ENCODE measurements at places on chromosomes 7 and 10.

GRCh38 chr10:89632824-89633223, 12.2 kb downstream of the PANK1 start:
- DNase-seq: no peak

- no peak for DNase-seq
Measured at GRCh38 chr7:17444151-17444550, 145.7 kb downstream of the AHR start.

DNA sequence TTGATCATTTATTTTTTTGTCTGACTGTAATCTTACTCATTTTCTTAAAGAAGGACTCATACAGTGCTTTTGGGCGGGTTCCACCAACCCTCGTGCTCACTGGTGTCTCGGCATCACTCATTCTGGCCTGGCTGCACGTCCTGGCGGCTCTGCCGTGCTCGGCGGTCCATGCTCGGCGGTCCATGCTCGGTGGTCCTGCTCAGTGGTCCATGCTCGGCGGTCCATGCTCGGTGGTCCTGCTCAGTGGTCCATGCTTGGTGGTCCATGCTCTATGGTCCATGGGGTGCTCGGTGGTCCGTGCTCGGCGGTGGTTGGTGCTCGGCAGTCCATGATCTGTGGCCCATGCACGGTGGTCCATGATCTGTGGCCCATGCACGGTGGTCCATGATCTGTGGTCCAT, 72.5 kb downstream of the WDR37 start:
- DNase-seq: no peak

DNA sequence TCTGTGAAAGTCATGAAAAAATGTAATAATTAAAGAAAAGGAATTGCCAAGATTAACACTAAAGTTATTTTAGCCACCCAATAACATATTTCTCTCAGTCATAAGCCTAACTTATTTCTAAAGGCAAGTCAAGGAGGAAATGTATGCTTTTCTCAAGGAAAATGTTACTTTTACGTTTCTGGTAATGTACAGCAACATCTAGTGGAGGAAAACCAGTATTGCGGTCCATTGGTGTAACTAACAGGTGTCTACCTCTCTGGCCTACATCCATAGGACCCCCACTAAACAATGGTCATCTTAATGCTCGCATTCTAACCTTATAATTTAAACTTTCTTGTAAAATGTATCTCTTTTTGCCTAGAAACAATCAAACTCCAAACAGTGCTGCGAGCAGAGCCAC, 437.5 kb downstream of the KIF20B start:
- DNase-seq: peak; percentile 29

DNA sequence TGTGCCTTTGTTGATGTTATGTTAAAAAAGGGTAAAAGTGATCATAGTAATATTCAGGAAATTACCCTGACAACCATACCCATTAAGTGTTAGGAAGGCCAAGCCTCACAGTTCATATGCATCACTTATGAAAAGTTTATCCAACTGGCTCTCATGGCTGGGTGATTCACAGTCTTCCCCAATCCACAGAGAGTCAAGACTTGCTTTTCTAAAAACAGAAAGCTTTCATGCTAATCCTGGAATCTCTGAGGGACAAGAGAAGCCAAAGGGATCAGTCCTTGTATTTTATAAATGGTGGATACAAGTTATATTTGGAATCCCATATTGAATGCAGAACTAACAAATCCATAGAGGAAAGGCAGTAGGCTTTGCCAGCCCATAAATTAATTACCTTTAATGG, 218.3 kb downstream of the JAZF1 start:
- no peak for DNase-seq

DNA sequence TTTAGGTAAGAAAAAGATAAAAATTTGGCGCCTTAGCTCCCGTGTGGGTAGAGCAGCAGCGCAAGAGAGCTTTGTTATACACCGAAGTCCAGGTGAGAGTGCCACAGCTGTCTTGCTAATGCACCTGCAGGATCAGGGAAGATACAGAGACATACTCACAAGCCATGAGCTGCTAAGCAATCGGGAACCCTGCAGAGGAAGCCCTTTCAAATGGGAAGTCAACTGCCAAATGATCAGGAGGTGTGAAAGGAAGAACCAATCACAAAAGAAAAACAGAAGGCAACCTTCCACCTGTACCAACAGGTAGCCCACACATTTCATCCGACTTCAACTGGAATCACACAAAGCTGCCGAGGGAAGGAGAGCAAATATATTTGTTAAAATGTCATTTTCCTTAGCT, 610.5 kb upstream of the PFKP start:
- no peak for DNase-seq

DNA sequence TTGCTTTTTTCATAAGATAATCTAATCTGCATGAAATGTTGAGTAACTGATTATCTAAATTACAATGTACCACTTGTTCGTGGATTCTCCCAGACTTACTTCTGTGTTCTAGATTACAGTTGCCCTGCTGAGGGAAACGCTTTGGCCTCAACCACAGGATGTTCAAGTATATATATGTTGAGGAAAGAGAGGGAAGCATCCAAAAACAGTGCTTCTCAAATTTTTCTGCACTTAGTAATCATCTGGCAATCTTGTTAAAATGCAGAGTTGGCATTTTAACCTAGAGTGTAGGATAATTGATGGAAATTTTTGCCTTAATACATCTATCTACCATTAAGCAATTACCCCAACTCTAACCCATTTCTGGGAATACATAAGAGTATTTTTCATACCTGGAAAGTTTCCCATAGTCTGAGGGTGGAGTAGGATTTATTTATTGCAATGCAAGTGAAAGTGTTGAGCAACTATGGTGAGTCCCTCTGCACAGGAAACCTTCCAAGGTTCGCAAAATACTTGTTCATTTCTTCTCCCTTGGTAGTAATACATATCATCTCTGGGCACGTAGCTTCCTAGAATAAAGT, 59.6 kb upstream of the C1GALT1 start:
- peak; percentile 65 for DNase-seq

DNA sequence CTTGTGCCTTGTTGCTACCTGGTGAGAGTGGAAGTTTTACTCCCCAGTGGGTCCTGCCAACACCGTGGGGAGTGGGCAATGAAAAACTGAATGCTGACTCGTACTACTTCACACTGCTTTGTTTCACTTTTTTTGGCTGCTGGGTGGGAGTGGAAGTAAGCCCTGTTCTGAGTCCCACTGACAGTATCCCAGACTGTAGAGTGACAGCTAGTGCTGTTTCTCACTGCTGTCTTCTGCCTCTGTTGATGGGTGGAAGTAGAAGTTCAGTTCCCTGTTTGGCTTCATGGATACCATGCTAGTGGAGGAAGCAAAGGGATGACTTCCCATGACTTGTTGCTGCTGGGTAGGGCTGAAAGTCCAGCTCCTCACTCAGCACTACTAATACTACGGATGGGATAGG, 98.4 kb downstream of the STK31 start:
- DNase-seq: no peak

DNA sequence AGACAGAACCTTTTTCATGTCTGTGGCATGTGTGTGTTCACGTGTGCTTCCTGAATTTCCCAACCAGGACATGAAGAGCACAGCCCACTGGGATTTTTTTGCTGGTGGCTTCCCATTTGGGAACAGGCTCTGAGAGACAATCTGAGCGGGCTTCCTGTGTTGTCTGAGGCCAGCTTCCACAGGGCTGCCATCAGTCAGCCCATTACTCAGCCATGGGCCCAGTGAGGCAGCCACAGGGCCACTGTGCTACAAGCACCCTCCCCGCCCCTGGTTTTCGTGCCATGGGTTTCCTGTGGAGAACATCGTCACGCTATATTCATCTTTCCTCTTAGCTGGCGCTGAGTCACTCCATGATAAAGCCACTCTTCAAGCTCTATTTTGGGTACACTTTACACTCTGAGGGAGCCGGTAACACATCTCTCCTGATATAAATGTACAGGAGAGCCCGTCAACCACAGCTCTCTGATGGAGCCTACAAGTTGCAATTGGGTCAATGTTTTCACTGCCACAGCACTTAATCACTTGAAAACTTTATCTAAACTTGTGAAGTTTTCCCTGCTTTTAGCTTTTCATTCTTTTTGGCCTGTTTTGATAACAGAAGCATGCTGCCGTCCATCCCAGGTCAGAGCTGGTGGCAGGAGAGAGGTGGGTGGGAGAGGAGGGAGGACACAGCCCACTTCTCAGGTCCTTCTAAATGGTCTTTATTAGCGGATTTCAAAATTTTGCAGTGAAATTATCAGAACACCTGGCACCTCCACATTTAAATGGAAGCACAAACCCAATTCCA, 96.9 kb downstream of the HIPK2 start:
- peak; percentile 95 for DNase-seq

GRCh38 chr7:144489504-144489903, 86.0 kb upstream of the NOBOX start:
- peak; percentile 50 for DNase-seq

- DNase-seq: peak; percentile 35
Measured at GRCh38 chr10:70546584-70546983, 56.0 kb downstream of the PRF1 start.

DNA sequence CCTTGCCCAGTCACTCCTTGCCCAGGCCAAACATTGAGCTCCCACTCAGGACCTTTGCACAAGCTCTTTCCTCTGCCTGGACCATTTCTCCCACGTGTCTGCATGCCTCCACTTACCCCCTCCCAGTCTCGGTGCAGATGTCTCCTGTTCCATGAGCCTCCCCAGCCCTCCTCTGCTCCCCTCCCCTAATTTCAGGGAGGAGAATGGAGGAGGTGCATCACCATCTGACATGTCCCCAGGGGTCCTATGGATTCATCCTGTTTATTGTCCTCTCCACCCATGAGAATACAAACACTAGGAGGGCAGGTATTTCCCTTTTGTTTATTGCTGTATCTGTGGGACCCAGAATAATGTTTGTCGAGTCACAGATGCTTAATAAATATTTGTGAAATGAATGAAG, 8.6 kb upstream of the GRID2IP start:
- no peak for DNase-seq

GRCh38 chr7:96354881-96355280, 33.0 kb upstream of the SLC25A13 start:
- no peak for DNase-seq

GRCh38 chr7:11341285-11341944, 367.7 kb downstream of the PHF14 start:
- DNase-seq: peak; percentile 61

- no peak for DNase-seq
Measured at GRCh38 chr7:126658684-126659083, 594.1 kb downstream of the GRM8 start.

DNA sequence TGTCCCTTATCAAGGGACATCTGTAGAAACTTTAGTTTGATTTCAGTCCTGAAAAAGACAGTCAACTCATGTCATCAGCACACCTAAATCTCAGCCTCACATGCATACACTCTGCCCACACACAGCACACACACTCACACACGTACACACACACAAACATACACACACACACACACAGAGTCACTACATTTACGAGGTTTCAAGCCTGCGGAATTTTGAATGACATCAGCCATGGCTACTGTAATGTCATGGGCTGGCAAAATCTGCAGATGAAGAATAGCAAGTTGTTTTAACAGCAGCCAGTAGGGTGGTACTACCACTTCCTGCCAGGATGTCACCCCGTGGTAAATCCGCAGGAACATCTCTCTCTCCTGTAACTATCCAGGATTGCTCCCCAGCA, 37.1 kb upstream of the EZH2 start:
- no peak for DNase-seq

DNA sequence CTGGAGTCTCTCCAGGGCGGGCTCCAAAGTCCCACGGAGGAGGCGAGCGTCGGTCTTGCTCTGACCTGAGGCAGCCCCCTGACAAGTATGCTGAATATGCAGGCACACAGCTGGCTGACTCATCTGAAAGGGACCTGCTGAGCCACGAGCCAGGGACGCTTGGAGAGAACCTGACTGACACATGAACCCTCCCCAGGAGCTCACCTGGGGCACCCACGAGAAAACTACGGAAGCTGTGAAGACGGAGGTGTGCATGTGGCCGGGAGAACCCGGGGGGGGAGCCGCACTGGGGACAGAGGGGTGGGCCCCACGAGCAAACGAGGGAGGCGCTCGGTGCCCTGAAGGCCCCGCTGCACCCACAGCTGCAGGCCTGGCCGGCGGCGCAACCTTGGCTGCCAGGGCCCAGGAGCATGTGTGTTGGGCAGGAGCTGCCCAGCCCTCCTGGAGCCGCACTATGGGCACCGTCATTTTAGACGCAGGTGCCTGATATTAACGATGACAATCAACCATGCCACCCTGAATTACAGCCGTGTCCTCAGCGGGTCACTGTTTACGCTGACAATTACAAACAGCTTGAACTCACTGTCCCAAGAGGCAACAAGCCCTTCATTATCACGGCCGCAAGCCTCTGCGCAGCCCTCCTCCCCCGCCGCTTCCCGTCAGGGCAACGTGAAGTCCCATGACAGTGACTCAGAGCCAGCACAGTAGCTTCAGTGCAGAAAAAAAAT, 64.7 kb downstream of the DIP2C start:
- peak; percentile 16 for DNase-seq

DNA sequence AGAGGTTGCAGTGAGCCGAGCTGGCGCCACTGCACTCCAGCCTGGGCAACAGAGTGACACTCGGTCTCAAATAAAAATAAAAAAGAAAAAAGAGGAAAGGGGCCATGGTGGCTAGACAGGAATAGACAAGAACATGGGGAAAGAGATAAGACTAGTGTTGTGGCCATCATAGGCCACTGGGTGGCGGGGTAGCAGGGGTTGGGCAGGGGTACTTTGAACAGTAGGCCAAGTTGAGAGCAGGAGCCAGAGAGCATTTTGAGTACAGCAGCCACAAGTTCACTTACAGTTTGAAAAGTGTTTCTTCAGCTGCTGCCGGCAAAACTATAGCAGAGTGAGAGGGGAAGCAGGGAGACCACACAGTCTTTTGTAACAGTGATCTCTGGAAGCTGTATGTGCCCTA, 656.0 kb downstream of the CNTNAP2 start:
- peak; percentile 81 for DNase-seq

DNA sequence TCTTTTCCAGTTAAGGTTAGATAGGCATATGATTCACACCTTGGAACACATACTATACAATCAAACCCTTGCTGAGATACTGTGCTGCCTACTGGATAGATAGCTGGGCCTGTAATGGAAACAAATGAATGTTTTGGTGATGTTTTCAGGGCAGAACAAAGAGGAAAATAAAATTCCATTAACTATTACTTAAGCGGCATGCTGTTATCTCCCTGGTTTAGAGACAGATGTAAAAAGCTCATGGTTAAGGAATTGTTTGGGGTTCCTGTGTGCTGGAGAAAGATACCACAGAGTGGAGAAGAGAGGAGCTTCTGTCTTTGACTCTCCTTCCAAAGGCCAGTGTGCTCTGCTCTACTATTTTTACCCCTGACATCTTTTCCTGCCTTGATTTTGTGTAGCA, 341.1 kb downstream of the PLXDC2 start:
- DNase-seq: no peak

GRCh38 chr10:34374356-34375045, 440.6 kb downstream of the PARD3 start:
- DNase-seq: peak; percentile 41

DNA sequence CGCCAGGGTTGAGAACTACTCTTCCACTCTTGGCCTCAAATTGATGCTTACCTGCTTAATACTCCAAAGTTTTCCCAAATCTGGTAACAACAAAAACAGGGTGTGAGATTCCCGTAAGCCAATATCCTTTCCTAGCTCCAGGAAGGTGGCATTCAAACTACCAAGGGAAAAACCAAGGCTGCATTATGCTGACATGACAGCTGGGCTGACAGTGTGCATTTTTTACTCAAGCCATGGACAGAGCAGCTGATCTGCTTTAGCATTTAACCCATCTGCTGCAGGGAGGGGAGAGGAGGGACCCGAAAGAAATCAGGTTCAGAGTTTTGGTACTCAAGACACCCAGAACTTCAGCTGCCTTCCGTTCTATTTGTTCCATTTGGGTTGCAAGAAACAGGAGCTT, 49.8 kb upstream of the RAPGEF5 start:
- no peak for DNase-seq

GRCh38 chr7:2139004-2139699, 93.6 kb downstream of the MAD1L1 start:
- DNase-seq: no peak
